ENCODE measurements at places on chromosomes 7 and 10.

- no peak for DNase-seq
These were observed 645.9 kb downstream of the ARL4A start for GRCh38 chr7:13333371-13333770.

DNA sequence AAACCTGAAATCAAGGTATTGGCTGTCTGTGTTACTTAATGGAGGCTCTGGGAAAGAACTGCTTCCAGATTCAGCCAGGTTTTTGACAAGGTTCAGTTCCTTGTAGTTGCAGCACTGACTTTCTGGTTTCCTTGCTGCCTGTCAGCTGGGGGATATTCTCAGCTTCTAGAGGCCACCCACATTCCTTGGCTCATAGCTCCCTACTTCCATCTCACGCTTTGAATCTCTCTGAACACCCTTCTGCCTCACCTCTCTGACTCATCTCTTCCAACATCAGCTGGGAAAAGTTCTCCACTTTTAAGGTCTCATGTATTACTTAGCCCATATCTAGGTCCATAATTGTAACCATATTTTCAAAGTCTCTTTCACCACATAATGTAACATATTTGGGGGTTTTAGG lies 22.9 kb upstream of the GPR22 start:
- no peak for DNase-seq

- DNase-seq = peak; percentile 98
These were observed 535.9 kb downstream of the AUTS2 start for GRCh38 chr7:70134029-70134770.

GRCh38 chr7:20407585-20408466 lies 77.1 kb downstream of the ITGB8 start:
- no peak for DNase-seq

- no peak for DNase-seq
These were observed 71.3 kb upstream of the CPXM2 start for GRCh38 chr10:123962756-123963530.

GRCh38 chr7:112381311-112382091 lies 68.8 kb upstream of the IFRD1 start:
- DNase-seq = no peak

DNA sequence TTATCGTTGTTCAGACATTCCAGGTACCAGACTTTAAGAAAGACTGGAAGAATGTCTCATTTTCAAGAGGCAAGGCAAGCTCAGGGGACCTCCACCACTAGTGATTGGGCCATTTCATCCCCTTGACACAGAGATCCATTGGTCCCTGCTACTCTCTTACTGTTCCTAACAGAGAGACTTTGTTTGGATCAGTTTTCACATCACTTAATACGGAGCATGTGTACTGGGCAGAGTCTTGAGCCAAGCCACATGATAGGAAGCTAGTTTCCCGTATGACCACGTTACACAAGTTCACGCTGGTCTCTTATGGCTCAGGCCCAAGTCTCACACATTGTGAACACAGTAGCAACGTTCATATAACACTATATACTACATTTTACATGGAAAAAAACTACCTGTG lies 269.9 kb downstream of the BAMBI start:
- no peak for DNase-seq

DNA sequence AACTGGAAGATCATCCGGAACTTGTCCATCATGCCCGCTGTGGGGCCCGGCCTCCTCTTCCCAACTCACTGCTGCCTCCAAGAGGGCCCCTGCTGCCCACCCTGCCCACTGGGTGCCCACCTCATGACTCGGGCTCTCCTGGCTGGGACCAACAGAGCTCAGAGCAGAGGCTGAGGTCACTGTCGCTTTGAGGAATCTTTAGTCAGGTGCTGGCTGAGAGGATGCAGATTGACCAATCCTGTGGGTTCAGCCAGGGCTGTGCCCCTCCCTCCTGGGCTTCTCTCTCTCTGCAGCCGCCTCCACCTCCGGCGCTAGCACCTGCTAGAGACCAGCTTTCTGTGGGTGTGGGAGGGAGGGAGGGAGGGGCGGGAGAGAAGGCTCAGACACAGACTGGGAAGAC lies at the start of gene CALHM1:
Gene CALHM1, minus strand, starts transcription at position 181 of the 400 bp plus-strand sequence. Its CDS starts 149 bp downstream, at position 32.
- DNase-seq = no peak

DNA sequence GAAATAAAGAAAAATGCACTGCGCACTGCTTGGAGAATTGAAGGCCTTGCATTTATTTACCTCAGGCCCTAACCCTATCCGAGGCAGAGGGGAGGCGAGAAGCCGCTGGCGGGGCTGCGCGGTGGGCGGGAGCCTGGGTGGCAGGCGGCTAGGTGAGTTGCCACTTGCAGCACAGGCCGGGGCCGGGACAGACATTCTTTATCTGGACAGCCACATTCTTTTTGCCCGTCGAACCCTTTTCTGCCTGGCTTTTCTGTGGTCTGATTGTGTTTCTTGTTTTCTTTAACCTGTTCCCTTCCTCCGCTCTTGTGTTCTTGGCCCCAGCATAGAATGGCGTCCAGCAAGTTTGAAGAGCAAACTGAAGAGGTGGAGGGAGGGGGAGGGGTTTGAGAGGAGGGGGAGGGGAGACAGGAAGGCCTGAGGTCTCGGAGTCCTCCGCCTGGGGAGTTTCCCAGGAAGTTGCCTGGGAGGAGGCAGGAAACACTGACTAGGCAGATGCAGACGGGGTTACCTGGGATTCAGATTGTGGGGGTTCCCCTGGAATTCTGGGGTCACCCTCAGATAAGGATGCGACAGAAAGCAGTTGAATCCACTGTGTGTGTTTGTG lies 5.1 kb downstream of the SHH start:
- no peak for DNase-seq

DNA sequence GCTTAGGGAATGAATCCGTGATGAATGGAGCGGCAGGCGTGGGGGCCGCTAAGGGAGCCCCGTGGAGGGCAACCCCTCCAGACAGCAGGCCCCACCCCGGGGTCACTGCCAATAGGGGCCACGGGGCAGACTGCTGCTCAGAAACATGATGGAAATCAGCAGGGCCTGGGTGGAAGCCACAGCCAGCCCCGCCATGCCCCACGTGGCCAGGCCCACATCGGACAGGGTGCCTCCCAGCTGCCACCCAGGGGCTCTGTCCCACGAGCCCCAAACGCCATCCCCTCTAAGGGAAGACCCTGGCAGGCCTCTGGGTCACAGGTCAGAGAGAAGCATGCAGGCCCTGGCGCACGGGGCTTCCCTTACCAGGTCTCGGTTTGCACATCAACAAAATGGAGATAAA lies 28.4 kb downstream of the TNRC18 start:
- DNase-seq = no peak

- no peak for DNase-seq
These were observed 68.5 kb downstream of the CXCL12 start for GRCh38 chr10:44316187-44316921.

GRCh38 chr7:104341546-104341945 lies 13.1 kb downstream of the LHFPL3 start:
- peak; percentile 64 for DNase-seq

DNA sequence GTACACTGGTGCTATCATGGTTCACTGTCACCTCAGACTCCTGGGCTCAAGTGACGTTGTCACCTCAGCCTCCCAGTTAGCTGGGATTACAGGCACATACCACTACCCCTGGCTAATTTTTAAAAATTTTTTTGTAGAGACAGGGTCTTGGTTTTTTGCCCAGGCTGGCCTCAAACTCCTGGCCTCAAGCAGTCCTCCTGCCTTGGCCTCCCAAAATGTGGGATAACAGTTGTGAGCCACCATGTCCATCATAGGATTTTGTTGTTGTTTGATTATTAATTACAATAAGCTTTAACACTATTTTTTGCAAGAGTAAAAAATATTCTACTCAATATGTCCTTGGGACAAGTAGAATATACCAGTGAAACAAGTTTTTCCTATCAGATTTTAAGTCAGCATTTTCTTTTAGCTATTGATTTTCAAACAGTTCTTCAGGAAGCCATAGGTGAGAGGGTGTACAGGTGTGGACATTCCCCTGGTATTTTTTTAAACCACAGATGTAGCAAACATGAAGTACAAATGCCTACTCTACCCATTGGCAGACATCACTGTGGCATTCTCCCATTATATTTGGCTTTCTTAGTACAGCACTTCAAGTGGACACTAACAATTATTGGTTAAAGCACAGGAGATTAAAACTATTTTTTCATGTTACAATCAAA lies 18.7 kb downstream of the KMT2E start:
- no peak for DNase-seq

DNA sequence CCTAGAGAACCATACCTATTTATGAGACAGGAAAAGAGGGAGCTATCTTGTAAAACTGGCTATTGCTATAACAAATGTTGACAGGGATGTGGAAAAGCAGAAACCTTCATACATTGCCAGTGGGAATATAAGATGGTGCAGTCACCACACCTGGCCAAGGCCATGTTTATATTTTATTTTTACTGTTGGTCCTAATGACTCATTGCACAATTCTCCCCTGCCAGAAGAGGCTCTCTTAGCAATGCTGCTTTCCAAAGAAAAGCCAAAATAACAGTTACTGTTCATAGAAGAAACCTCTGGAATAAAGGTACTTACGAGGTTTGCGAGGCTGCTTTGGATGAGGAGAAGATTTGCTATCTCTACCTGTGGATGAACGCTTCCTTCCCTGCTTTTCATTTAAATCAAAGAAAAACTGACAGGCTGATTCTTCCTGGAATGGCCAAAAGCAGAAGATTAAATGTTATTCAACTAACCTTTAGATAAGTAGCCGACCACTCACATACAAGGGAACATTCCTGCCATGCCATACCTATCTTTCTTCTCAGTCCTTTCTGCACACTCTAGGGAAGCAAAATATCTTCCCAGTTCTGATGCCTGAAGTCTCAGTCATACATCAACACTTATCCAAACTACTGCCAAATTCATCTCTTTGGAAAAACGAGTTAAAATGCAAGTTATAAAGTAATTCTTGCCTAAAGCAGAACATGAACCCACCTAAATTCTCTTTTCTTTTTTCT lies 16.3 kb upstream of the CHUK start:
- no peak for DNase-seq

DNA sequence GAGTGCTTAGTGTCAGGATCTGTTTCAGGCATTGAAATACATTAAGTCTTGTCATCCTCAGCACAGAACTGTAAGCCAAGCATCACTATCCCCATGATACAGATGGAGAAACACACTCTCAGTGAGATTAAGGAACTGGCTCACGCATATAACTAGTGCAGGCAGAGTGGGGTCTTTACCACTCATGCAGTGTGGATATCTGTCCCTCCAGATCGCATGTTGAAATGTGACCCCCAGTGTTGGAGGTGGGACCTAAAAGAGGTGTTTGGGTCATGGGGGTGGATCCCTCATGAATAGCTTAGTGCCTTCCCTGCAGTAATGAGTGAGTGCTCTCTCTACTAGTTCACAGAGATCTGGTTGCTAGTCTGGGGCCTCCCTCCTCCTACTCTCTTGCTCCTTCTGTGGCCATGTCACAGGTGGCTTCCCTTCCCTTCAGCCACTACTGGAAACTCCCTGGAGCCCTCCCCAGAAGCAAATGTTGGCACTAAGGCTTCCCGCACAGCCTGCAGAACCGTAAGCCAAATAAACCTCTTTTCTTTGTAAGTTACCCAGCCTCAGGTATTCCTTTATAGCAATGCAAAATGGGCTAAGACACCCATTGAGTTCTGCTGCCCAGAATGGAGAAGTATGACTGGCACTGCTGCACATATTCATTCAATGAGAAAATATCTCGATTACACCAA lies 31.8 kb upstream of the MSMB start:
- DNase-seq = no peak

DNA sequence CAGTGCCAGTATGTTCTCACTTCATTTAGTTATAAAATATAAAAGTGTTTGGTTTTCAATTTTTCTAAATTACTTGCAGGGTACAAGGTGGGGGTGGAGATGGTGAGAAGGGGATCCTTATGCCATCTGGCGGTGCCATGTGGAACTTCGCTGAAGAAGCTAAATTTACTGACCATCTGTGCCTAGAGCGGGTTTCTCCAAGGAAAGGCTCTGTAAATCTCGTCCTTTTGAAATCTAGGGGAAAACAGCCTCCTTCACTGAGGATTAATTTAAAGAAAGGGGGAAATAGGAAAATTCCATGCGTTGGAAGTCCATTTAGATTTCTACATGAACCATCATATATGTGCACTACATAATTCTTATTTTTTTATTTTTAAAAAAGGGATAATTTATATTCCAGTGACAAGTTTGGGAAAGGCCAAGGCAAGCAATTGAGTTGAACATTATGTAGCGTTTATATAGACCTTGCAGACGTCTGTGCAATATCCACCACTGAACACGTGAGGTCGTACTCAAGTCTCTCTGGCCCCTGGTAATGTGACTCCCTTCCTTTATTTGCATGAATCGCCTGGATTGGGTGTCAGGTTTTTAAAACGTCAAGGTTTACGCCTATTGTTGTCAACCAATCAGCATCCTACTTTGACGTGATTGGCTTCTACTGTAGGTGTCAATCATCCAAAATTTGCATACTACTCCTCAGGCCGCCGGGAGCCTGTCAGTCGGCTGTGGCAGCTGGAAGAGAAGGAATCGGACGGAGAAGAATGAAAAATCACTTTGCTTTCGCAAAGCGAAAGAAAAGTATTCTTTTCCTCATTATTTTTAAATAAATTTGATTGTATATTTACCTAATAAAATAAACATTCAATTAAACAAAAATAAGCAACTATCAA lies 297.1 kb upstream of the NFE2L3 start:
- DNase-seq = peak; percentile 99

DNA sequence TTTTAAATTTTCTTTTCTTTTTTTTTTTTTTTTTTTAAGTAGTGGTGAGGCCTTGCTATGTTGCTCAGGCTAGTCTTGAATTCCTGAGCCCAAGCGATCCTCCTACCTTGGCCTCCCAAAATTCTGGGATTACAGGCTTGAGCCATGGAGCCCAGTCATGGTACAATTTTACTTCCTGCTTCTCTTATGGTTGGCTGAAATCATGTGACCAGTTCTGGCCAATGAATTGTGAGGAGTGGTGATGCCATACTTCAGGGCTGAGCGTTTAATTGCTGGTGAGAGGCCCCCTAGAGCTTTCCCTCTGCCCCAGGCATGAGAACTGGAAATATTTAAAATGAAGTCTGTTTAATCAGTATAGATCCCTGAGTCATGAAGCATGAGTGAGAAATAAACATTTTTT lies 22.2 kb upstream of the BAIAP2L1 start:
- DNase-seq = no peak

GRCh38 chr10:35234073-35234472 lies 102.2 kb upstream of the CCNY start:
- DNase-seq = no peak

GRCh38 chr7:2692543-2692942 lies 4.5 kb downstream of the AMZ1 start:
- DNase-seq = no peak

DNA sequence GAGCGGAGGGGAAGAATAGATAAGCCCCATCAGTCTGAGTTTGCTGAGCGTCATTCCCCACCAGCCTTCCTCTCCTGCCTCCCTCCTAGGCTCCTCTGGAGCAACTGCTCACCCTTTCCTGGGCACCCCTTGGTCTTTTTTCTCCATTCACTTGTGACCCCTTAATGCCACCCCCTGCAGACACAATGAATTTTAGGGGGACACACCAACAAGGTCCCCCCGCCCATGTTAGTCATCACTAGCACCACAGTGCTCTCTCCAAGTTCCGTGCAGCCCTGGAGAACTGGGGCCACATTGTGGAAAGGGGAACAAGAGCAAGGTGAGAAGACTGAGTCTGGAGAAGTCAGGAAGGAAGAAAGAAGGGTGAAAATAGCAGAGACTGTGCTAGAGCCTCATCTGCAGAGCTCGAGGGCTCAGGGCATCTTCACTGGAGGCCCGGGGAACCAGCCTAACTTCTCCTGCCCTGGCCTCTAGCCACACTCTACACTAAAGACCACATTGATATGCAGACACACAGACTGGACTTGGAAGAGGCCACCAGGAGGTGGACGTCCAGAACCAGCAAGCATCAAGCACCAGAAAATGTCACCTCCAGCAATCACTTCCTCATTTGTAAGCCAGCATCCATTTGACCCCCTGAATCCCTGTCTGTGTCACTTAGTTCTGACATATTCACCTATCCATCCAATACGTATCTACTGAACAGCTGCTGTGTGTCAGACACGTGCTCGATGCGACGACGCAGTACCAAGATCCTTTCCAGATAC lies 17.5 kb downstream of the RGR start:
- no peak for DNase-seq

Measured in NCI-H1694 (cell line).